ENCODE measurements at places on chromosomes 7 and 10.
A peak's percentile ranks its signal among the peaks of the same experiment; 100 is the strongest.

DNA sequence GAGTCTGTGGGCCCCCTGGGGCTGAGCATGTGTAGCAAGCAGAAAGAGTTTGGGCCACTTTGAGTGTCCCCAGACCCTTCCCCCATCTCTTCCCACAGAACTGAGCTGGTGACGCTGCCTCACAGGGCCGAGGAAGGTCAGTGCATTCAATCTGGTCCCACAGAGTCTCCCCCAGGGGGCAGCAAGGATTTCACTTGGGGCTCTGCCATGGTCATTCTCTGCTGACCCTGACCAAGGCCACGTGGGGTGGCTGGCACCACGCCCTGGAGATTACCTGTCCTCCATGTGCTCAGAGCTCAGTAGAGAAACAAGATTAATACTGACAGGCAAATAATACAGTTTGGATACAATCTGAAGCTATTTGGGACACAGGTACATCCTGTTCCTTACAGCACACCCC, 30.2 kb downstream of the ADRA2A start:
- no peak for DNase-seq

DNA sequence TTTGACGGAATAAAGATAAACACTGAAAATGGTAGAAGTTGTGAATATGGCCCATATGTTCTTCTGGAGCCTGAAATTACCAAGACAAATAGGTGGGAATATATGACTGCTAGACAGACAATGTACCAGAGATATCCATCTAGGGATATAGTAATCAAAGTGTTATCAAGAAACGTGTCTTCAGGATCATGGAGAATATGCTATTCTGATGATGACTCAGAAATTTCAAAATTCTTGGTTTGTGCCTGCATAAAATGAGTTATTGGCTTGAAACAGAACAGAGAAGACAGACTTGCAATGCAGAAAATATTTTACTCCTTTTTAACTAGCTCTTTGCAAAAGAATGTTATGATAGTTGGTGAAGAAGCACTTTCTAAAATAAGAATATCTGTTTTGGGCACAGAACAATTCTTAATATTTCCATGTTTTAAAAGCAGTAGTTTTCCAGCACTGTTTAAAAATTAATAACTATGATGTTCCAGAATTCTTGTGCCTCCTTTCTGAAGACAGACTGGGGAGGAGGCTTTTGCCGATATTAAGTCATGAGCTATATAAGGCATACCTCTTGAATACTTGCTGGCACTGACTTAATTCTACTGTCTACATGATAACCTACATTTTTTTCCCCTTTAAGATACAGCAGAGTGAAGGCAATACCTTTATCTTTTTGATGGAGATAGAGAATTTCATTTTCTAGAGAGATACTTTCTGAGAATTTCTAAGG, 34.4 kb upstream of the CABCOCO1 start:
- DNase-seq: no peak

DNA sequence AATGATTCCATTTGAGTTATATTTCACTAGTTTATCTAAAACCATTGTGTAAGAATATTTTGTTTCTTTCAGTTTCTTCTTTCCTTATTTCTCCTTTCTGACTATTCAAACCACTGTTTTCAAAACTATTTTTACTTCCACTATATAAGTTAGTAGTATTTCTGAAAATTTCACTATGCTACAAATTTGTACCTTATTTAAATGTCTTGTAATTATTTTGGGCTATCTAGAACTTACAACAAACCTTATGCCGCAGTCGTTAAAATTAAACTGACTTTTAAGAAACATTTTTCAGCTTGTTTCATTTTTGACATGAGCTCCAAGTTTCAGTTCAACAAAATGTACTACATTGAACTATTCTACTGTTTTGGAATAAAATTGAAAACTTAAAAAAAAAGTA, 1.8 kb downstream of the TFEC start:
- DNase-seq: no peak

DNA sequence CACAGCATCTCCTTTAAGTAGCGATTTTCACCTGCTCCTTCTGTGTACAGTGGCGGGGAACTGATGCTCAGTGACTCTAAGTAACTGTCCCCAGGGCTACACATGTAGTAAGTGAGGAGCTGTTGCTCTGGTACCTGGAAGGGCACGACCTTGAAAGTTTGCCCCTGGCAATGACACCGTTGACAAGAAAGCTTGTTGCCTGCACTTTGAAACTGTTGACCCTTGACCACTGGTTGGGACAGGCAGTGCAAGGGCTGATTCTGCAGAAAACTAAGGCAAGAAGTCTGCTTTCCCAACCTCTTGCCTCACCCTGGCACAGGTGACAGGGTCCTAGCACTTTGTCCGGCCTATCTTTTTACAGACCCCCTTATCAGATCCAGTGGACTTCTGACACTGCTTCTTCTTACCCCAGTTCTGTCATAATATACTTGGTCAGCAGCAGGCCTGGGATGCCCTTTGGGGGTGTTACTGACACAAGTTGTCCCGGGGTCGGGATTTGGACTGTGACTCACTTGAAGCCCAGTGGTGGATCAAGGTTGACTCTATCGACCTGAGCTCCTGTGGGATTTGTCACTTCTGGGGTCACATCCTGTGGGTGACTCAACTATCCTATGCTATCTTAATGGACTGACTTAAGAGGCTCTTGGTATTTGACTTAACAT, 5.8 kb downstream of the ACSL5 start:
- peak; percentile 99 for DNase-seq

DNA sequence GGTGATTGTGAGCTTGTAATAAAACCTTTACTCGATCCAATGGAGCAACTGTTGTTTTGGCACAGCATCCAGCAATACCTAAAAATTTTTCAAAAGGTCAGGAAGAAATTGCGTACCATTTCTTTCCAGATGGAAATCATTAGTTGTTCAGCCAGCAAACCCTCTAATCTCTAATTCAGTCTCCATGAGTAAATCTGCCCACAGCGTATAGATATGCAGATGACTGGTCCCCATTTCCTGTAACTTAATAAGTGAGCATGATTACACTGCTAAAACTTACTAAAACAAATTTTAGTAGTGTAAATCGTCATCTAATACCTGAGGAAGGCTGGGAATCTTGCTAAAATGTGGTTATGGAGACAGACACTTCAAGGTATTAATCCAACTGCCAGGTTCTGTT, 10.6 kb downstream of the SLC25A16 start:
- DNase-seq: no peak

DNA sequence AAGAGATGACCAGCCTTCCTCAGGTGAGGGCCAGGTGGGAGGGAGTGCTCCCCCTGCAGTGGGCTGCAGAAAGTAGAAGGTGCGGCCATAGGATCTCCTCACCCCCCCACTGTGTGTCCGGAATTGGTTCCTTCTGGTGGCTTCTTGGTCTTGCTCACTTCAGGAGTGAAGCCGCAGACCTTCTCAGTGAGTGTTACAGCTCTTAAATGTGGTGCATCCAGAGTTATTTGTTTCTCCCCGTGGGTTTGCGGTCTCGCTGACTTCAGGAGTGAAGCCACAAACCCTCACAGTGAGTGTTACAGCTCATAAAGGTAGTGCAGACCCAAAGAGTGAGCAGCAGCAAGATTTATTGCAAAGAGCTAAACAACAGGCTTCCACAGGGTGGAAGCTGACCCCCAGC, 90.3 kb upstream of the NPS start:
- DNase-seq: no peak
